HFFc6 (cell line): ENCODE measurements at places on chromosomes 7 and 10. TPM values are rescaled to one million over a fixed set of nuclear protein-coding genes. Genes with fewer than 3 reads are reported as not detected.

DNA sequence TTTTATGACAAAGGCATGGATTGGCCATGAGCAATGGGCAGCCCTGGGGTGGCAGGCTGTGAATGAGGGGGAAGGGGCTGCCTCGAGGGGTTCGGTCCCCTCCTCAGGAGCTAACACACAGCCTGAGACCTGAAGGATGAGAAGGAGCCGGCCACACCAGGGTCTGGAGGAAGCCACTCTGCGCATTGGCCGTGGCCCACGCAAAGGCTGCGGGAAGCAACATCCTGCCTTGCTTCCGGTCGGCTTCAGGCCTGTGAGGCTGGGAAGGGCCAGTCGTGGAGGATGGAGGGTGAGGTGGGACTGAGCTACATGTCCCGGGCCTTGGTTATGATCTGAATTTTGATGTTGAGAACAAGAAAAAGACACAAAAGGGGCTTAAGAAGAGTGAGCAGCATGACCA is 49.4 kb downstream of the RGS10 start:
- H3K27me3 ChIP-seq: peaks cover 3% of the 10 kb centered on the region
- peaks cover 26% of the 10 kb centered on the region for H3K4me1 ChIP-seq
- no peak overlapping the region for H3K4me3 ChIP-seq
- H3K36me3 ChIP-seq: peaks cover 5% of the 10 kb centered on the region; the same call in 1 of the 2 replicates

GRCh38 chr10:88507404-88507803 is 75.7 kb downstream of the RNLS start:
- no peak overlapping the region for H3K27ac ChIP-seq
- no peak overlapping the region for H3K4me3 ChIP-seq
- H3K4me1 ChIP-seq: no peaks in the 10 kb centered on the region
- H3K36me3 ChIP-seq: no peaks in the 10 kb centered on the region
- H3K27me3 ChIP-seq: peaks cover 2% of the 10 kb centered on the region

- no peaks in the 10 kb centered on the region for H3K36me3 ChIP-seq
- DNase-seq: no peak
- H3K27ac ChIP-seq: no peak overlapping the region
Measured at GRCh38 chr10:18325889-18326531, 185.8 kb downstream of the CACNB2 start.

DNA sequence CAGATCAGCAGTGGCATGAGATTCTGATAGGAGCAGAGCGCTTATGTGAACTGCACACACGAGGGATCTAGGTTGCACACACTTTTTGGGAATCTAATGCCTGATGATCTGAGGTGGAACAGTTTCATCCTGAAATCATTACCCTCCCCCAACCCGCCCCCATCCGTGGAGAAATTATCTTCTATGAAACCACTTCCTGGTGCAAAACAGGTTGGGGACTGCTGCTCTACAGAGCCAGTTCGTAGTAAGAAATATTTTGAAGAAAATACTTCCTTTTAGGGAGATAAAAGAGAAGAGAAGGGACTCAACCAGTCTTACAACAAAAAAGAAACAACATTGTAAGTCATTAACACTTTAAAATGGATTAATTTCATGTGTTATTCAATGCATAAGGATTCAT is 1308.2 kb downstream of the GATA3 start:
- H3K27ac ChIP-seq: no peak overlapping the region
- no peaks in the 10 kb centered on the region for H3K4me1 ChIP-seq
- no peaks in the 10 kb centered on the region for H3K36me3 ChIP-seq
- DNase-seq: no peak

DNA sequence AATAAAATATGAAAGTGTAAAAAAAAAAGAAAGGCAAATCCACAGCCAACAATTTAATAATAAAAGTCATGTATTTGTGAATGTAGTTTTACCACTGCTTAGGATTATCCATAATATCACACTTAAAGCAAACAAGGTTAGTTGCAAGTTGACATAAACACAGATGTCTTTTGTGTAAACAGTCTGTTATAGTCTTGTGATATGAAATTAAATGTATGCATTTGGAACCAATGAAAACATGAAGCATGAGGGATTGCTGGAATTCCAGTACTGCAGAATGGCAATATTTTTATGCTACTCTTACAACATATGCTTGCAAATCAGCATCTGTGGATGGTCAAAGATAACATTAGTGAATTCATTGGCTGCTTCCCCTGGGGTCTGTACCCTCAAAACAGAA is 148.1 kb downstream of the DNAJB9 start:
- no peak overlapping the region for H3K27ac ChIP-seq
- no peaks in the 10 kb centered on the region; the same call in 1 of the 2 replicates for H3K27me3 ChIP-seq

Gene GALNT17
- not detected in 2 replicates for total RNA-seq

Gene TNS3
- 63.4 and 66.5 TPM in 2 replicates for total RNA-seq

Gene PPP1R9A
- total RNA-seq: not detected in 3 replicates
